Hindlimb muscle (tissue), 1 donor: ENCODE measurements at places on chromosomes 2 and 18. TPM values are rescaled to one million over a fixed set of nuclear protein-coding genes. Genes with fewer than 3 reads are reported as not detected.

Gene LYPD6B
- 0.18 TPM for polyA plus RNA-seq

Gene FER1L5
- polyA plus RNA-seq: 3.9 TPM

Gene LRRC30
- 9.2 TPM for polyA plus RNA-seq

Gene ZC3H15
- polyA plus RNA-seq: 63.6 TPM

Gene AAMP
- 107 TPM for polyA plus RNA-seq

Gene STK39
- polyA plus RNA-seq: 15.8 TPM

Gene ESPNL
- polyA plus RNA-seq: 1.2 TPM

Gene MROH2A
- polyA plus RNA-seq: not detected

Gene ACVR1C
- 0.19 TPM for polyA plus RNA-seq

Gene FAM237A
- not detected for polyA plus RNA-seq

Gene GCA
- polyA plus RNA-seq: 13.8 TPM

Gene MERTK
- polyA plus RNA-seq: 4.4 TPM

Gene TFCP2L1
- 0.22 TPM for polyA plus RNA-seq

Gene B3GNT7
- polyA plus RNA-seq: 0.68 TPM

Gene TMEM182
- 189 TPM for polyA plus RNA-seq

Gene CDH7
- 0.49 TPM for polyA plus RNA-seq

Gene RAPGEF4
- 2.5 TPM for polyA plus RNA-seq

Gene AMER3
- polyA plus RNA-seq: not detected

Gene DNAH7
- 0.28 TPM for polyA plus RNA-seq

Gene ANKRD62
- not detected for polyA plus RNA-seq

Gene PTPN2
- polyA plus RNA-seq: 31.0 TPM
